HFF-Myc (cell line): ENCODE measurements at places on chromosomes 2 and 18.
A peak's percentile ranks its signal among the peaks of the same experiment; 100 is the strongest.

DNA sequence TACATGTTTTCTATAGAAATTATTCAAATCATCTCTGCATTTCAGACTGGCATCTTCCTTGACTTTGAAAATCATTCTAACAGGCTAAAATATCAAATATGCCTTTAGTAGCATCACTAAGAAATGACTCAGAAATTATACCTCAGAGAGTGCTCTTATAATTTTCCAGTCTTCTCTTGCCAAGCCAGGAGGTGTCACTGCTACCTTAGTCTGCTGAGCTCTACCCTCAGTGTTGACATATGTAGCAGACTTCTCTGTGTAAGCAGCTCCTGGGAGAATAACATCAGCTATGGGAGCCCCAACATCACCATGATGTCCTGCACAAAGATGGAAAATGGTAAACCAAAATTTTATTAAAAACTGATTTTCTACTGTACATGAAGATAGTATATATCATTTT lies 31.6 kb downstream of the NDUFS1 start:
- no peak for DNase-seq

GRCh38 chr2:140786585-140786984 lies 1344.2 kb downstream of the LRP1B start:
- DNase-seq, result no peak

GRCh38 chr18:10405014-10405493 lies 49.4 kb upstream of the APCDD1 start:
- no peak for DNase-seq

- DNase-seq, result no peak
Observed at GRCh38 chr2:184114439-184114838, 483.9 kb upstream of the ZNF804A start.

GRCh38 chr2:52404866-52405265 lies 1362.7 kb upstream of the CHAC2 start:
- DNase-seq, result no peak

DNA sequence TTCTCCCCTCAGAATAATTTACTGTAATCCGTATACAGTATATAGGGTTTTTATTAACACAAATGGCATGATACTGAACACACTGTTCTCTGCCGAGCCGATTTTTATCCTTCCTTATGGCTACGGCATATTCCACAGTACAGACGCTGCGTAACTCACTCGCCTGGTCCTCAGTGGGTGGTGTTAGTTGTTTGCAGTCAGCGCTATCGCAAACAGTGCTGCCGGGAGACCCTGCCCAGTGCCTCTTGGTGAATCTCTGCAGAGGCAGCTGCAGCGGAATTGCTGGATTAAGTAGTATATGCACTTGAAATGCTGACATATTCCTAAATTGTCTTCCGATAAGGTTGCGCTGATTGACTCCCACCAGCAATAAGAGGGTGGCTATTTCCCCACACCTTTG lies 73.9 kb downstream of the MARCO start:
- no peak for DNase-seq

DNA sequence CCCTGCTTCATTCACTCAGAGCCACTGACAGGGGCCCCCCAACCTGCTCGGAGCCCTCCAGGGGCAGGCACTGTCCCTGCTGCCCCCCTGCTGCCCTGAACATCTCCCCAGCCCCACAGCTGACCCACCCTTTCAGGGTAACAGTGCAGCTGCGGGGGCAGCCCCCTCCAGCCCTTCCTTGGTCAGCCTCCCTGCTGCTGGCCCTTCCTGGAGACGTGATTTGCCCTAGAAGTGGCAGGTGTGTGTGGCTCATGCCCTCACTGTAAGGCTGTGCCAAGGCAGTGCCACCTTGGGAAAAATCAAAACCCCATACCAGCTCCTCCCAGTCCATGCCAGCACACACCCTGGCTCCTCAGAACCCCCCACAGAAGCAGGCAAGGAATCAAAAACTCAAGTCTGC lies 184.2 kb upstream of the HDAC4 start:
- DNase-seq, result no peak

DNA sequence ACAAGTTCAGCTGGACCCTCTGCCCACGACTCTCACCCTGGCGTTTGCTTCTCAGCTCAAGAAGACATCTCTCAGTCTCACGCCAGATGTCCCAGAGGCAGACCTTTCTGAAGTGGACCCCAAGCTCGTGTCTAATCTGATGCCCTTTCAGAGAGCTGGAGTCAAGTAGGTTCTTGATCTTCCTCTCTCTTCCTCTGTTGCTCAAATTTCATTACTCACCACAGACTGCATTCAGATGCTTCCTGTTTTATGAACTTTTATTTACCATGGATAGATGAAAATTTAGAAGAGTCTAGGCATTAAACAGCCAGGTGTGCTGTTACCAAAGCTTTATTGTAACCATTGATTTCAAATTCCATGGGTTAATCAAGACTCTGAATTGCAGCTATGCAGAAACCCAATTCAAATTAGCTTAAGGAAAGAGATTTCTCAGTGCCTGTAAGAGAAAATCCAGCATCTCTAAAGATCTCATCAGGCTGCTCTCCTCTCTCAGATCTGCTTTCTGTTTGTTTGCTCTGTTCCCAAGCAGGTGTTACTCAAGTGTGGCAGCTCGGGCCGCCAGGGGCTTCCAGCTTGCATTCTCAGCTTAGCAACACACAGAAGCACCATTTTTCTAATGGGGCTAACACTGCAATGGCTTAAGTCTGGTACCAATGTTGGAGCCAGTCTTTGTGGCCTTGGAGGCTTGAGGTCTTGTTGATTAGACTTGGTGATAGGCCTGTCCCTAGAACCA lies 16.5 kb downstream of the SMARCAL1 start:
- DNase-seq, result no peak

DNA sequence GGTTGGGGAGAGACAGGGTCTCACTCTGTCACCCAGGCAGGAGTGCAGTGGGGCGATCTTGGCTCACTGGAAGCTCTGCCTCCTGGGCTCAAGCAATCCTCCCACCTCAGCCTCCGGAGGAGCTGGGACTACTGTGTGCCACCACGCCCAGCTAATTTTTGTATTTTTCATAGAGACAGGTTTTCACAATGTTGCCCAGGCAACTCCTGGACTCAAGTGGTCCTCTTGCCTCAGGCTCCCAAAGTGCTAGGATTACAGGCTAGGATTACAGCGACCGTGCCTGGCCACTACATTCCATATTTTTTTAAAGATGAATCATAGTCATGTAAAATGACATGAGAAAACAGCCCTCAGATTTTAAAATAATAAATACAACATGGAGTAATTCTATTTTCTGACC lies 32.3 kb downstream of the CWC22 start:
- DNase-seq, result no peak

DNA sequence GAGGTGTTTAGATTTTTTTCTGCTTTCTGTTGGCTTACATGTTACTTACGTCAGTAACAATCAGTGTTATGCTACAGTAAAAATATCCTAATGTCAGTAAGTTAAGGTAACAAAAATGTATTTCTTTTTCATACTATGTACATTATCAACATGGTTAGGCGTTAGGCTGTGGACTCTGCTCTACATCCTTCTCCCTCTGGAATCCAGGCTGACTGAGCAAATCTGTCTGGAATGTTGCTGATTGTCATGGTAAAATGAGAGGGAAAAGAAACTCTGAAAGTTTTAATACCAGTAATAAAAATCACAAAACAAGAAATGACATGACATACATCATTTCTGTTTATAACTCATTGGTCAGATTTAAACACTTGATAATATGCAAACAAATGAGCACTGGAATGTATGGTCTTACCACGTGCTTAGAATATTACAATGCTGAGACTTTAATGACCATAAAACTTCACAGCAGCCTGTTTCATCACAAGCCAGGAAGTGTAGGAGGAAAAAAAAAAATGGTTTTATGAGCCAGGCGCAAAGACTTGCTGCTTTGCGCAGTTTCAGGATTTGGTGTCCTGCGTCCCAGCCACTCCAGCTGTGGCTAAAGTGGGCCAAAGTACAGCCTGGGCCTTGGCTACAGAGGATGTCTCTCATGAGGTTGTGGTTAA lies 252.4 kb downstream of the FSIP2 start:
- no peak for DNase-seq

GRCh38 chr2:953975-954686 lies 3.5 kb downstream of the SNTG2 start:
- DNase-seq, result peak; percentile 5
